ENCODE measurements at places on chromosomes 4 and X. TPM values are rescaled to one million over a fixed set of nuclear protein-coding genes. Genes with fewer than 3 reads are reported as not detected.

DNA sequence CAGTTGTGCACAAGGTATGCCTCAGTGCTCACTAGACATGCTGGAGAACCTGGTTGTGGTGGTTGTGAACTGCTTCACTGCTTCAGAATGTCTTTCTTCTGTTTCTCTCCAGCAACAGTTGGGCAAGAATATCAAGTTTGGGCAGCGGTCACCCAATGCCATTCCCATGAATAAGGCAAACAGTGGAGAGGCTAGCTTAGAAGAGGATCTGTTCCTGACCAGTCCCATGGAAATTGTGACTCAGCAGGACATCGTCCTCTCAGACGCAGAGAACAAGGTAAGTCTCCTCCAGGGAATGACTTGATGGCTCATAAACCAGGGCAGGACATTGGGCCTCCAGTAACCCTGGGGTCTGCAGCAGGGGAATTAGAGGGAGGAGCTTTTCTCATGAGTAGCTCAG lies 79.9 kb downstream of the AASDH start:
- DNase-seq: no peak

GRCh38 chr4:123485601-123486000 lies 89.0 kb downstream of the SPRY1 start:
- DNase-seq: no peak

GRCh38 chr4:154049457-154050181 lies 260.7 kb upstream of the SFRP2 start:
- DNase-seq: no peak

DNA sequence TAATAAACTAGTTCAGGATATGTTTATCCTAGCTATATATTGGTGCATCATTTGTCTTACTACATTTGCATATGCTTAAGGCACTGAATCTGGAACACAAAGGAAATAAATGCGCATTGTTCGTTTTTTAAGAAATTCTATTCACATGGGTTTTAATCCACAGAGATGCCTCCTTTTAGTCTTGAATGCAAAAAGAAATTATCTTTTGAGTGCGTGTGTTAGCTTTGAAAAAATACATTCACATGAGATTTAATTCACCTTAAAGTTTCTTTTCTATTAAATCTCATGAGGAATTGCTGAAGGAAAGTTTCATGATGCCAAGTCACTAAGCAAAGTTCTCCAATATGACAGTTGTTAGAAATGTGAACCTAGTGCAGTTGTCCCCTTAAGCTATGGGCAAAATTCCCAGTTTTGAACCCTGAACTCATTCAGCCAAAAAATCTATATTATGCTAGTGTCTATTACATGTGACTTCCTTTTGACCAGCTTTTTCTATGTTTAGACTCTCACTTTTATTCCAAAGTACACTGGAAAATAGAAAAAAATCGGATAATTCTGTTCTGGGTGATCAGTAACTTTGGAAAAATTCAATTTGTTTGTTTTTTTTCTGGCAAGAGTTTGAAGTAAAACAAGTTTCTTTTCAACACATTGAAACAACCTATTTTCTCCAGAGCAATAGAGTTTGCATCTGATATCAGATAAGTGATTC lies 426.2 kb upstream of the MAGEB2 start:
- no peak for DNase-seq

DNA sequence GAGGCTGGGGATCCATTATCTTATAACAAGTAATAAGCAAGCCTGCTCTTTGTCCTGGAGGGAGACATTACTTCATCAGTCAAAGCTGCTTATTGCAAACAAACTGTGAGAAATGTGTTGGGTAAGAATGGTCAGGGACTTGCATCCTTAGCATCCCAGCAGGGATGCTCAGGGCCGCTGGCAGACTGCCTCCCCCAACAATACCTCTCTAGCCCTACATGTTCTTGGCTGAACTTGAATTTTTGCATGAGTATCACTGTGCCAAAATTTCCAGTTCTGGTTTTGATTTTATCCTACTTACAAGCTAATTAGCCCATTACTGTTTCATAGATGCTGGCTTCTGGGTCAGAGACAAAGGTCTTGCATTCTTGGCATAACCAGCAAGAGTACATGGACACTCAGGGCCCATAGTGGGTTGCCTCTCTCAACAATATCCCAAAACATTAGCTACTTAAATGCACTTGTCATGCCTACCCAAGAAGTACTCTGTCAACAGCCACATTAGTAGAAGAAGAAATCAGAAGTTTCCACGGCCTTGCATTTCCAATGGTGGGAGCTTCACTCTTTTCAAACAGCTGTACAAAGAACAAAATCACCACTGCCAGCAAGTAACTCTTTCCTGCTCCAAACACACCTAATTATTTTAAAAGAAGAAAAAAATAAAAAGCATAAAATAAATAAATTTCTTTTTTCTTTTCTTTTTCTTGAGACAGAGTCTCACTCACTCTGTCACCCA lies 41.9 kb upstream of the NEUROG2 start:
- no peak for DNase-seq

The SYP gene
- 0.35 TPM for total RNA-seq

The BGN gene
- total RNA-seq: 11.1 TPM
